Stimulated activated CD8-positive, alpha-beta memory T cell treated with anti-CD3 and anti-CD28 coated beads, Interleukin-15, amount 100 ng/mL, for 4 hours (primary cell): ENCODE measurements at places on chromosomes 4 and X.

GRCh38 chrX:33109858-33110257 lies 101.5 kb downstream of the DMD start:
- DNase-seq: no peak

- no peak for DNase-seq
Measured at GRCh38 chr4:158254292-158254691, 44.0 kb downstream of the TMEM144 start.

- DNase-seq: no peak
Measured at GRCh38 chr4:176013476-176014247, 52.0 kb upstream of the WDR17 start.

GRCh38 chr4:10599574-10599973 lies 85.0 kb downstream of the CLNK start:
- DNase-seq: no peak

GRCh38 chr4:139014371-139015268 lies 961 bp upstream of the NOCT start:
- DNase-seq: no peak

GRCh38 chr4:119209077-119209476 lies 3.4 kb upstream of the USP53 start:
- DNase-seq: no peak

GRCh38 chrX:45903781-45904201 lies 641.4 kb downstream of the ZNF674 start:
- DNase-seq: no peak

GRCh38 chr4:53705972-53706371 lies 114.7 kb upstream of the LNX1 start:
- no peak for DNase-seq

GRCh38 chr4:4311193-4311592 lies 21.1 kb downstream of the ZBTB49 start:
- no peak for DNase-seq

DNA sequence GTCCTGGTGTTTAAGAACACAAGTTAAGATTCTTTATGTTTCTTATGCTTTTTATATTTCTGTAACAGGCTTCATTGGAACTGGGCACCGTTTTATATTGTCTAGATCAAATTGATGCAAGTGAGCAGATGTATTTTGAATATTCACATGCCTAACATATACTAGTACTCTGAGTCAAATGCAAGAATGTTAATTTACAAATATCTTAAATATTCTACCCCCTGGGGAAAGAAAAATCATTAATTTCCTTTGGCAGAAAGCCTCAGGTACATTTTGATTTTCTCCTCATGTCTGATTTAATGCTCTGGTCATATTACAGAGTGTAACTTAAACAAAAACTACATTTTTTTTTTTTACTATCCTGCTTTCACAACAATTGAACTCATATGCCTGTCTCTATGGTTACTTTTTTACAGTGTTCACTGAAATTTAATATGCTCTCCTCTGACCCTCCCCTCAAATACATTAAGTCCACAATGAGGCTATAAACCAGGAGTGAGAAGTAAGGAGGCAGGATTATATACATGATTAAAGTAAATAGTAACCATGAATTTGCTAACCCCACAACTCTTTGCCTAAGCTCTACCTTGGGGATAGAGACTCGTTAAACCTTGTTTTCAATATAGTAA lies 2.4 kb upstream of the NSUN7 start:
- no peak for DNase-seq

DNA sequence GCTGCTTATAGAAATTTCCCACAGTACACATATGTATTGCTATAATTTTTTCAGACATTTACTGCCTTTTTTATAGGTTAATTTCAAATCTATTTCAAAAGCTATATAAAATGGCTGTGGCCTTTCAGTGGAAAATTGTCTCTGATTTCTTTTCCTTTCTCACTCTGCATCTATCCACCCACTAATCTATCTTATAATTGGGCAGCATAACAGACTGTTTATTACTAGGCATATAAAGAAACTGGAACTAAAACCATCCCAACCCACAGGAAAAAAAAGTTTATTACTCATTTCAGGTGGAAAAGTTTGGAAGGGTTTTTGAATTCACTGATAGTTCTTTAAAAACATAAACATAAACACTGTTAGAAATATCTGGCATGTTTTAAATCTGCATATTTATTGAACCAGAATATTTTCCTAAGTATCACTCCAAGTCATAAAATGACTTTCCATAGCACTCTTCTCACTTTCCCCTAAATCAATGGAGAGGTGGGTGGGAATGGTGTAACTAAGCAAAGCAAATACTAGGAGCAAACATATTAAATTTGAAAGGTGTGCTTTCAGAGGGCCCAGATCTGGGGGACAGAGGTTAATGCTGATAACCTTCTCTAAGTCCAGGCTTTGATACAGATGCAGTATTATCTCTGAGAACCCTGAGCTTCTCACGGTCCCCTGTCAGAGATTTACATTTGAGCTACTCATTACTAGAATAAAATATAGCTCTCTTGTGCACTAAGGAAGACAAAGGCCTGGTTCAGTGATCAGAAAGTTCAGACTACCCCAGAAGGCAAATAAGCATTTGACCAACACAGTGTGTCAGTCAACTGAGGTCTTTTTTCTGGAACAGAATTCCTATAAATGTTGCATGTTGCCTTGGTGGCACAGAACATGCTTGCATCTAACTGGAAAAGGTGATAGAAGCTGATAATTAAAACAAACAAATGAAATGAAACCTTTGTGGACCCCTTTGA lies 328.3 kb downstream of the UNC5C start:
- DNase-seq: no peak

DNA sequence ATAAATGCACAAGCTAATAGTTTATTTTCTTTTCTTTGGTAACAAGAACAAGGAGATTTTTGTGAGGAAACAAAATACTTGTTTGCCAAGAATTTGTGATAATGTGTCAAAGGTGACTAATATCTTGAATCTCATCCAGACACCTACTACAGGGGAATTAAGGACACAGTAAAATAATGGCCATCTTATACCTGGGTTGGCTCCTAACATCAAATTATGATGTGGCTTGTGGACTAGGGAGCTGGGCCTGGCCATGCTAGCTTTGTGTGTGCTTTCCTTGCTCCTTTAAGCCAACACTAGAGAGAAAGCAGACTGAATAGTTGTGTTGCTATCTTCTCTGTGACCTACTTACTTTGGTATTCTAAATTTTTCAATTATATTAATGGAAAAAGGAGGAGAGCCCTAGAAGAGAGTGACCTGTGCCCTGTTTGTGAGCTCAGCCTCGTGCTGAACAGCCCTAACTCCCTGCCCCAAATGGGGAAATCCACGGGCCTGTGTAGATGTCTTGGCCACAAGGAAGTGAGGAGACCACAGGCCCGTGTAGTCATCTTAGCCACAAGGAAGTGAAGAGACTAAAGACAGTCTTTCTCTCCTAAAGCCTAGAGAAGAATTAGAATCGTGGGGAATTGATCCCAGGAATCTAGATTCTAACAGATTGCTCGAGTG lies 23.3 kb downstream of the ARHGAP24 start:
- no peak for DNase-seq

DNA sequence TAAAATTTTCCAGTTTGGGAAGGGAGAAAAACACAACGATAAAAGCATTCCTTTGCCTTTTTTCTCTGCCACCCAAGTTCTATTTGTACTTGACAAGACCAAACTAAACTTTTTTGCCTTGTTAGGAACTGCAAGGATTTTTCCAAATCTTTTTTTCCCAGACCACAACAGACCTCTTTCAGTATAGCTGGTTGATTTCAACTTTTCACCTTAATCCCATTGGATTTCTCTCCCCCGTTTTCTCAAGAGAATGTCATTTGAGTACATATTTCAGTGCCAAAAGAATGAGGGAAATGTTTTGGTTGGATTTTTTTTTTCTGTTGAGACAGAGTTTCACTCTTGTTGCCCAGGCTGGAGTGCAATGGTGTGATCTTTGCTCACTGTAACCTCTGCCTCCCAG lies 18.5 kb upstream of the SGMS2 start:
- no peak for DNase-seq

- DNase-seq: no peak
Measured at GRCh38 chr4:145939441-145939750, 773 bp upstream of the ZNF827 start.

DNA sequence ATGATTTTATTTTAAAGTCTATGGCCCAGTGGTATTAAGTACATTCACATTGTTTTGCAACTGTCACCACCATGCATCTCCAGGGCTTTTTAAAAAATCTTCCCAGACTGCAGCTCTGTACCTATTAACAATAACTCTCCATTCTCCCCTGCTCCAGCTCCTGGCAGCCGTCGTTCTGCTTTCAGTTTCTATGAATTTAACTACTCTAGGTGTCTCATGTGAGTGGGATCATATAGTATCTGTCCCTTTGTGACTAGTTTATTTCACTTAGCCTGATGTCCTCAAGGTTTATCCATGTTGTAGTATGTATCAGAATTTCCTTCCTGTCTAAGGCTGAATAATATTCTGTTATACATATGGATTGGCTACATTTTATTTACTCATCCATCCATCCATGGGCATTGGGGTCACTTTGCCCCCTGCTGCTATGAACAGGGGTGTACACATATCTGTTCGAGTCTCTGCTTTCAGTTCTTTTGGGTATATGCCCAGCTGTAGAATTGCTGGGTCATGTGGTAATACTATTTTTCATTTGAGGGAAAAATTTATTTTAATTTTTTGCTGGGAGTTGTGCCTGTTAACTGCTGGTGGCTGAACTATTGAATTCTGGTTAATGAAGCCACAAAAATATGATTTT lies 131.3 kb downstream of the ARHGAP10 start:
- DNase-seq: no peak

DNA sequence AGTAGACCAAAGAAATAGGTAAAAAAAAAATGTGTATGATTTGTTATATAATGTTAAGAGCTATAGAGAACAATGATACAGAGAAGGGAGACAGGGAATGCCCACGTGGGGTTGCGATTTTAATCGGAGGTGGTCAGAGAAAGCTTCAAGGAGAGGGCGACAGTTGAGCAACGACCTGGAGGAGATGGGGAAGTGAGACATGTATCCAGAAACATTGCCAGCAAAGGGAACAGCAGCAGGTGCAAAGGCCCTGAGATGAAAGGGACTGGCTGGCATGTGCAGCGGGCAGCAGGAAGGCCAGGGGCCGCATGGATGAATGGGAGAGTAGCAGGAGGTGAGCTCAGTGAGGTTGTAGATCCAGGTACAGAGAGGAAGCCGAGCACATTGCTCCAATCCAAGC lies 32.9 kb downstream of the NIPAL1 start:
- DNase-seq: no peak

GRCh38 chrX:23134136-23134535 lies 134.4 kb downstream of the DDX53 start:
- DNase-seq: no peak

GRCh38 chr4:10023050-10023419 lies 1.7 kb upstream of the SLC2A9 start:
- no peak for DNase-seq

DNA sequence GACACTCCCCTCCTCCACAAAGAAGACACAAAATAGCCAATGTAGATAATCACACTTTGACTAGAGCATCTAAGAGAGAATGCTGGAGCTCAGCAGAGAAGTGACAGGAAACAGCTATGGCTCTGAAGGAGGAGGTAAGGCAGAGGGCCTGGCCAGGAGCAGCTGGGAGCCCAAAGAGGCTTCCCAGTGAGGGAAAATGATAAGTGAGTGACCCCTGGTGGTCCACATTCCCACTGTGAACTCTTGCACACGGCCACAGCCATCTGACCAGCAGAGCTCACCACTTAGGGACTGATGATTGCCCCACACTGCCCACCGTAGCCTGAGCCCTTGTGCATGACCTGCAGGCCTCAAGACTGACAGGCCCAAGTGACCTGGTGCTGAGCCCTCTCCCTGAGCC lies 162.7 kb upstream of the GALNTL6 start:
- no peak for DNase-seq

- no peak for DNase-seq
Measured at GRCh38 chr4:182549356-182549755, 306.2 kb downstream of the TENM3 start.

GRCh38 chr4:88177983-88178625 lies 19.7 kb upstream of the ABCG2 start:
- DNase-seq: no peak

DNA sequence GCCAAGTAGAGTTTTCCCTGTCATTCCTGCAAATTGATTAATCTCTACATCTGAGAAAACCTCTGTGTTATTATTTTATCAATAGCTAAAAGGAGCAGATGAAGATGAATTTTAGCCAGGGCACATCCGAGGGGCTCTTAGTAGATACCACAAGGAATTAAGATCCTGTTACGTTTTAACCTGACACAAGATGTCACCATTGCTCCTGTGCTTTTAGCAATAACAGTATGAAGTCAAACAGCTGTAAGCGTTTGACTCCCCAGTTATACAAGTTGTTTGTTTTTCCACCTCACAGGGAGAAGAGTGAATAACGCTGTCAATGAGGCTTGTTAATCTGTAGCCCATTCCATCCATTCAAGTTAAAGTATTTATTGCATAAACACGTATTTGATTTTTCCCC lies 76.0 kb upstream of the AP1S2 start:
- no peak for DNase-seq

- DNase-seq: no peak
Measured at GRCh38 chrX:9577555-9577954, 112.7 kb downstream of the TBL1X start.

DNA sequence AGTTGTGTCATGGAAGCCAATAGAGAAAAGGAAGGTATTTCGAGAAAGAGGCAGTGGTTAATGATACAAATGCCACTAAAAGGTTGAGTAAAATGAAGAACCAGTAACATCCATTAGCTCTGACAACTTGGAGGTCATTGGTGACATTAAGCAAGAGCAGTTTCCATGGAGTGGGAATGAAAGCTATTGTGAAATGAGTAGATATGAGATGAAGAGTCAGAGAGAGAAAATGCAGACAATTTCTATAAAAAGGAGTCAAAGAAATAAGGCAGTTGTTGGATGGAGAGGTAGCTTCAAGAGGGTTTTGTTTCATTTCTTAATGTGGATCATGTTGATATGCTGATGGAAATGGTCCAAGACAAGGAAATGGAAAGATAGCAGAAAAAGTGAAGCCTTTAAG lies 9.6 kb upstream of the AMTN start:
- DNase-seq: no peak
